ENCODE measurements at places on chromosomes 2 and 18.

DNA sequence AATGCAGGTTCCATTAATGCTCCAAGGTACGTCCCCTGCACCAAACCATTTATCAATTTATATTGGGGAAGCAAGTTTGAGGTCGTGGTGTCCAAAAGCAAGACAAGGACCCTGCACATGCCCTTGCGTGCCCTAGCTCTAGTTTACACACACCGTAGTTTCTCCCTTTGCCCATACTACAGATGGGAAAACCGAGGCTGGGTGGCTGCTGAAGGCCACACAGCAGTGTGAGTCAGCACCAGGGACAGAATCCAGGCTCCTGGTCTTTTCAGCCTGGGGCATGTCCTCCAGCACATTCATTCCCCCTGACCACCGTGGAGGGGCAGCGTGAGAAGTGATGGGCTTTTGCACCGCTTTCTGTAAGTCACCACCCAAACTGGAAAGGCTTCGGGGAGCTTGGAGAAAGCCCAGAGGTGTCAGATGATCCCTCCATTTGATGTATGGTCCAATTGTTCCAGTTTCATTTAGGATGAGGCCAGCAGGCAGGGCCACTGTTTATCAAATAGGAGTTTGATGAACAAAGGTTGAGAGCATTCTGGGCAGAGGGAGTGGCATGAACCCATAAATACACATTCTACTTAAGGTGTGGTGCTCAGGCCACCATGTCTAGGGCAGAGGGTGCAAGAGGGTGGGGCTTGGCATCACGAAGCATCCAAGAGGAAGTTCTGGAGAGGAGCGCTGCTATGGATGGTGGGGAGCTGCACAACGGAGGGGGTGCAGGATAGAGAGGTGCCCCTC lies 274.1 kb downstream of the HAUS1 start:
- no peak for DNase-seq

DNA sequence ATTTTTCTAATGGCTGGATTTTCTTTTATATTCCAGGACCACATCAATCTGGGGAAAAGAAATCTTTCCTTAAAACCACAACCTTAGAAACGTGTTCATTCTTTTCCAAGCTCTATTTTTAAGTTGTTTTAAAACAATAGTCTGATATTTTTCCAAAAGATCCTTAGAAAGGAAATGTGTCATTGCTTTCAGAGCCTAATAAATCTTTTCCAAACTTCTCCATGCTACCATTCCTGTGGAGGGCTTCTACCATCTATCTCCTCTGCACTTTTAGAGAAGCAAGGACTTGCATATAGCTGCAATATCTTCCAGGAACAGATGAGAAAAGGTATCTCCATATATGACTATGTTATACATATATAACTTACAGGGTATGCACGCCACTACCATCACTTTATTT lies 21.2 kb downstream of the WDFY1 start:
- DNase-seq, result no peak

- no peak for DNase-seq
Observed at GRCh38 chr2:189609423-189609816, 28.8 kb upstream of the SLC40A1 start.

DNA sequence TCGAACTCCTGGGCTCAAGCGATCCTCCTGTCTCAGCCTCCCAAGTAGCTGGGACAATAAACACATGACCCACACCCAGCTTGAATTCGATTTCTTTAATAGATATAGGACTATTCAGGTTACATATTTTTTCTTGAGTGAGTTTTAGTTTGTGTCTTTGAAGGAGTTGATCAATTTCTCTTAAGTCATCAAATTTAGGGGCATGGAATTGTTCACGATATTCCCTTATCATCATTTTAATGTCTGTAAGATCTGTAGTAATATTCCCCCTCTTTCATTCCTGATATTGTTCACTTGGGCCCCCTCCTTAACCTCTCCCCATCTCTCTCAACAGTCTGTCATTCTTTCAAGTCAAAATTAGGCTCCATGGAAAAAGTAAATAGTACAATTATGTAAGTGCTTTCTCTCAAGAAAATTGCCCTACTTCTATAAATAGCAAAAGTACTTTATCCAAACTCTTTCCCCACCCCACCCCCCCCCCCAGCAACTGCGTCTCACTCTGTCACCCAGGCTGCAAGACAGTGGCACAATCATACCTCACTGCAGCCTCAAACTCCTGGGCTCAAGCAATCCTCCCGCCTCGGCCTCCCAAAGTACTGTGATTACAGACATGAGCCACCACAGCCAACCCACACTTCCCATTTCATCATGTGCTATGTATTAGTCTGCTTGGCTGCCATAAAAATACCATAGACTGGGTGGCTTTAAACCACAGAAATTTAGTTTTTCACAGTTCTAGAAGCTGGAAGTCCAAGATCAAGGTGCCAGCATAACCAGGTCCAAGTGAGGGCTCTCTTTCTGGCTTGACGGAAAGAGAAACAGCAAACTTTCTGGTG lies 20.1 kb downstream of the WDR33 start:
- DNase-seq, result no peak

DNA sequence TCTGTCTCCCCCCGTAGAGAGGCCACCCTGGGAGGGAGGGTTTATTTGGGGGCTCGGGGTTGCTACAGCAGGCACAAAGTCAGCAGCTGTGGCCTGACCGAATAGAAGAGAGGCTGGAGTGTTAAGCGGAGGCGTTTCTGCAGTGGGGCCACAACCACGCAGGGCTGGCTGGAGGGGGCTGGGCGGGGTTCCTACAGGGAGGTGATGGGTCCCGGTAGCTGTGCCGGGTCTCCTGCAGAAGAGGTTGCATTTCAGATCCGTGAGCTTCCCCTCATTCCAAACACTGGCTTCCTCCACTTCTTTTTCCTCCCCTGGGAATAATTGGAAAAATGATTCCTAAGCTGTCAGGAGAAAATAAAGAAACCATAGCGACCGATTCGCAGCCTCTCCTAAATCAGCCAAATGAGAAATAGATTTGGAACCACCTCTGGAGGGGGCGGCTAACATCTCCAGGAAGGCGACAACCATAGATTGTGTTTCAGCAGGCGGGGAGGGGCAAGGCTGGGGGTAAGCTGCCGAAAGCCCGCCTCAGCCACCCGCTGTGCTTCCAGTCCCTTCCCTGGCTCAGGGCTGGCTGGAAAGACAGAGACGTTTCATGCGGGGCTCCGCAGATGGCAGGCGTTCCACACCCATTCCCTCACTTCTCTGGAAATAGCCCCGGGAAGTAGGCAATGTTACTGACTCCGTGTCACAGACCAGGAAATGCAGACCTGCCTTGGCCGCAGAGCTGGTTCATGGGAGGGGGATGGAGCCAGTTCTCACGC lies 85.6 kb upstream of the TAF1B start:
- no peak for DNase-seq

GRCh38 chr2:184030989-184031388 lies 567.3 kb upstream of the ZNF804A start:
- no peak for DNase-seq

Measured in NCI-H1694 (cell line).